Stimulated activated CD8-positive, alpha-beta memory T cell treated with anti-CD3 and anti-CD28 coated beads, Interleukin-4, amount 100 ng/mL, for 1 hour (primary cell): ENCODE measurements at places on chromosomes 1 and 21.

GRCh38 chr1:28913786-28914227, 562 bp upstream of the EPB41 start:
- DNase-seq, result no peak

GRCh38 chr1:183137782-183138181, 48.3 kb upstream of the LAMC2 start:
- no peak for DNase-seq

- no peak for DNase-seq
Observed at GRCh38 chr1:215076322-215076721, 6.2 kb upstream of the KCNK2 start.

DNA sequence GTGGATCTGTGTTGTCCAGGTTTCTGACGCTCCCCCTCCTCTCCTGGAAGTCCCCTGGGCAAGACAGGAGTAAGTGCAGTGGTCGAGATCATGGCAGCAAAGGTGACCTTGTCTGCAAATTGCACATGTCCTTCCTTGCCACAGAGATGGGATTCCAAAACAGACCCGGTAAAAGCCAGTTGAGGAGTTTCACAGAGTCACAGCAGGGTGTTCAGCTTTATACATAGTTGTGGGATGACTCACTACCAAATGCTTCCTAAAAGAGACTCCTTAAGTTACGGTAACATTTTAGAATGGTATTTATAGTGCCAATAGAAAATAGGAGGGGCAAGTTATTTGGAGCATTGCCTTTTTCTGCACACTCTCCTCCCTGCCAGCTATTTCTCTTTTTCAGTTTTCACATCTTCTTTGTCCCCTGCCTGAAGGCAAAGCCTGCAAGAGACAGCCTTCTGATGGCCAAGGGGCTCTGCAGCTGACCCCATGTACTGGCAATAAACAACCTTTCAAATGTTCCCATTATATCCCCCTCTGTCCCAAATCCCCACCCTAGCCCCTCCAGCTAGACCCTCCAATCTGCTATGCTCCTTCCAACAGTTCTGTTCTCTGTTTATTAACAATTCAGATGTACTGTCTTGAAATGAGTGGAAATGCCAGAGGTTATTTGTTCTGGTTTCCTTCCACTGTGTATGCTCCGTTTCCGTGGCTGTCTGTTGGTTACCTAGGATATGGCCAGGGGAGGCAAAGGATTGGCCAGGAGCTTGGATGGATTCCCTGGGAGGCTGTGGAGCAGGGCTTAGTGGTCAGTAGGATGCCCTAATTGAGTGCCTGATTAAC, 115.0 kb downstream of the TGFB2 start:
- no peak for DNase-seq

GRCh38 chr1:9413877-9414213, 121.2 kb downstream of the SPSB1 start:
- DNase-seq, result no peak
